ENCODE measurements at places on chromosomes 3 and 15.
A peak's percentile ranks its signal among the peaks of the same experiment; 100 is the strongest.

DNA sequence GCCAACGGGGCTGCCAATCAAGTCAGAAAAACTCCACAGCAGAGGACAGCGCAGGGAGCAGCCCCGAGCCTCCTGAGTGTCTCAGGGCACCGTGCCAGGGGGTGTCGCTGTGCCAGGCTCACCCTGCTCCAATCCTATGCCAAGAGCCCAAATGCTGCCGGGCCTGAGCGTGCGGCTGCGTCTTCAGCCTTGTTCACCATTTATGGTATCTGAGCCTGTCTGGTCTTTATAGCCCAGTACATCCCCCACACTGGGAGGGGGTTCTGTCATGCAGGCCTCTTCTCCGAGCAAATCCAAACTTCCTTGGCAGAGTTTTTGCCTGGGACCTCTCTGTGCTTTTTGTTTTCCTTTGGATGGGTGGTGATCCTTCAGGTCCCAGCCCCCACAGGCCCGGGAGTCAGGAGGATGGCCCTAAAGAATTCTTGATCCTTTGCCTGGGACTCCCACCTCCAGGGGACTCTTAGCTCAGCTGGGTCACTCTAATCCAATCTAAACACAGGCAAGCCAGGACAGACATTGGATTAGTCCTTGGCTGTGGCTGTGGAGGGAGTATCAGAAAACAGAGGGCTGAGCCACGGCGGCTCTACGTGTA, 135.1 kb upstream of the HACD2 start:
- DNase-seq: no peak

DNA sequence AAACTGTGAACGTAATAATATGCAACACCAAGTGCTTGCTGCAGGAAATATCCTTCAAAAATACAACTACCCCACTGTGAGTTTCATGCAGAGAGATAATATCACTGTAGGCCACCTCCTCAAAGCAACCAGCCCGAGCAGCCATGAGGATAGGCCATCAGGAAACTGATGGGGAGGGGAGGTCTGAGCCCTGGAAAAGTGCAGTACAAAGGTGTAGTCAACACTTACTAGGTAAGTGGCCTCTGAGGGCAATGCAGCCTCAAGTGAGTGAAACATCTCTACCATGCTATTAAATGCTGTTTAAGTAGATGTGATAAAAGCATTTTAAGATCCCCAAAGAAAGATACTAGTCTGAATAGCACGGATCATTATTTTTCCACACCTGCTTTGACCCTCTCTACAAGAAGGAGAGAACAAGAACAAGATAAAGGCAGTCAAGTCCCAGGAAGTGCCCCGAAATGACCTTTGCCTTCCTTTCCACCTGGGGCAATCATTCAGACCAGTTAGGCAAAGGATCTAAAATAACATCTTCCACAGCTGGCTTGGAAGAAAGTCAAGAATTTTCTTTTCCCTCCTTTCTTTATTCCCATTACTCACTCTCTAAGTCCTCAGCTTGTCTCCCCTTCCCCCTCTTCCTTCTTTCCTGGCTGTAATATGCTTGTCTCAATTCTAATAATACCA, 62.8 kb downstream of the FMN1 start:
- DNase-seq: no peak

GRCh38 chr3:18987862-18988447, 160.4 kb upstream of the KCNH8 start:
- no peak for DNase-seq

DNA sequence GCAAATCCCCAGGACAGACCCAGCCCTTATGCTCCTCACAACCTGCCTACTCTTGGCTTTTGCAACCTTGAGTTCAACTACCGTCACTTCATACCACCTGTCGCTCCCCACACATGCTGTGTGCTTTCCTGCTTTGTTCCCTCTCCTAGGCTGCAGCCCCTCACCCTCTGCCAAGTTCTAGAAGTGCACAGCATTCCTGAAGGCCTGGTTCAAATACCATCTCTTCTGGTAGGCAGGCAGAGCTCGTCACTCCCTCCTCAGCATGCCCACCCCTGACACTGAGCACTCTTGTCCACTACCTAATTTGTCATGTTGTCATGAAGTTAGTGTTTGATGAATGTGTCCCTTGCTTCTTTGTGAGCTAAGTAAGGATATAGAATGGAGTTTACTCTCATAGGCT, 129.6 kb downstream of the SEMA6D start:
- no peak for DNase-seq

DNA sequence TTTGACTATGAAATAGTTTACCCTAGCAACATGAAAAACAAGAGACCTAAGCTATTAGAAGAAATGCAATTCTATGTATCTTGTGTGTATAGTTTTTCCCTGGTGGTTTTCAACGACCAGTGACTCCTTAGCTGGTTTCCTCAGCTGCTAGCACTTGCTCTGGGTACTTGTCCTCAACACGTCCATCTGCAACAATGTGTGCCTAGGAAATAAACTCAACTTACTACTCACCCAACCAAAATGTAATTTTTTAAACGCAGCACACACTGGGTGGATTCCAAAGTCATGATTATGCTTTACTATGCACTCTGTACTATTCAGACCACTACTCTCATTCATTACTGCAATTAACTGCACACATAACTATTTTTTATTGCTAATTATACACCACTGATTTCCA, 31.0 kb downstream of the CPA3 start:
- no peak for DNase-seq

DNA sequence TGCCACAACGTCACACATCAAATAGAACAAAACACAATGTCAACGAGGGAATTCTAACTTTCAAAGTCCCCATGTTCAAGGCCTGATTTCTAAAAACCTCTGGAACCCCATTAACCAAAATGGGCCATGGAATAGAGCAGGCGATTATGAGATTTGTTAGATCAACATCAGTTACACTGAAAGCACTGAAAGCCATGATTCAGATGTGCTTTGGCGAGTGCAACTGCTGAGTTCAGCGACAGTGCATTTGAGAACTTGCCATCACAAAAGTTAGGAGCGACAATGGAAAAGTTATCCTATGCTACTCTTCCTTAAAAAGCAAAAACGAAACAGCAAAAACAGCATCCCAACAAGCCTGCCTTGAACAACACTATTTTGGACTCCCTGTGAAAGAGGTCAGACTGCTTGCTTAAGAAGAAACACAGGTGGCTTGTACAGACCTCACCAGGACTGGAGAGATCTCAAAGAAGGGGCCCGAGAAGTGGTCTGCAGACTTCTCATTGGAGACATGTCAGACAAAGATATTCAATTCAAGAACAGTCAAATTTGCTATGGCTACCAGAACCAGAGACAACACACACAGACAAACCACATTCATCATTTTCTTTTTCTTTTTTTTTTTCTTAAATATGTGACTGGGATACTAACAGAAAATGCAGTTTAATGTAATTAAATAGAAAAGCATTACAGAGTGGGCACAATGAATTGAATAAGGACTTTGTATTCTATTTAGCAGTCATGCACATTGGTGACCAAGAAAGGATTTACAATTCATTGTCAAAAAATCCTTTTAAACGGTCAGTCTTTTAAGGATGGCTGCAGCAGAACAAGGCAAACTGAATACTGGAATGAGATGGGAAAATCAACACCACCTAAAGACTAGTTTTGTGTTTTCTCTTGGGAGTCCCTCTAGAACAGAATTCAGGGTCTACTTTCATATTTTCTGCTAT, 20.9 kb downstream of the UQCC5 start:
- DNase-seq: no peak

- no peak for DNase-seq
Measured at GRCh38 chr3:187783098-187783497, 37.8 kb upstream of the BCL6 start.

GRCh38 chr3:112366522-112366921, 33.6 kb downstream of the CD200 start:
- DNase-seq: no peak

DNA sequence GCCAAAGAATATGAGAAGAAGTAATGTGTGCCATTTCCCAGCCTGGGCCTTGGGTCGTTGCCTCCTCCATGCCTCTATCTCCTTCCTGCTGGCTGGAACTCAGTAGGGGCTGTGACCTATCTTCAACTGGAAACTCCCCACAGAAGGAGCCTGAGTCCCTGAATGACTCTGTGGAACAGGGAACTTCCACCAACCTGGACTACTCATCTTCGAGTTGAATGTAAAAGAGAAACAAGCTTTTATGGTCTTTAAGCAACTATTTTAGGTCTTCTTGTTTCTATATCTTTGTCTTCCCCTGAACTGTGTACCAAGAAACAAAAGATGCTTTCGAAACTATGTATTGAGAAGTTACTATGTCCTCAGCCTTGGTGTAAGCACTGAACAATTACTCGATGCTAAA, 355.3 kb upstream of the NR2F2 start:
- no peak for DNase-seq

- no peak for DNase-seq
Measured at GRCh38 chr15:75884041-75884440, 19.6 kb upstream of the FBXO22 start.

- no peak for DNase-seq
Measured at GRCh38 chr3:125433091-125433534, 58.0 kb upstream of the ZNF148 start.

- no peak for DNase-seq
Measured at GRCh38 chr3:151345859-151346258, 16.5 kb upstream of the P2RY13 start.

GRCh38 chr3:176079785-176080184, 1117.5 kb downstream of the TBL1XR1 start:
- DNase-seq: no peak

GRCh38 chr15:67495585-67495984, 25.3 kb upstream of the C15orf61 start:
- no peak for DNase-seq

DNA sequence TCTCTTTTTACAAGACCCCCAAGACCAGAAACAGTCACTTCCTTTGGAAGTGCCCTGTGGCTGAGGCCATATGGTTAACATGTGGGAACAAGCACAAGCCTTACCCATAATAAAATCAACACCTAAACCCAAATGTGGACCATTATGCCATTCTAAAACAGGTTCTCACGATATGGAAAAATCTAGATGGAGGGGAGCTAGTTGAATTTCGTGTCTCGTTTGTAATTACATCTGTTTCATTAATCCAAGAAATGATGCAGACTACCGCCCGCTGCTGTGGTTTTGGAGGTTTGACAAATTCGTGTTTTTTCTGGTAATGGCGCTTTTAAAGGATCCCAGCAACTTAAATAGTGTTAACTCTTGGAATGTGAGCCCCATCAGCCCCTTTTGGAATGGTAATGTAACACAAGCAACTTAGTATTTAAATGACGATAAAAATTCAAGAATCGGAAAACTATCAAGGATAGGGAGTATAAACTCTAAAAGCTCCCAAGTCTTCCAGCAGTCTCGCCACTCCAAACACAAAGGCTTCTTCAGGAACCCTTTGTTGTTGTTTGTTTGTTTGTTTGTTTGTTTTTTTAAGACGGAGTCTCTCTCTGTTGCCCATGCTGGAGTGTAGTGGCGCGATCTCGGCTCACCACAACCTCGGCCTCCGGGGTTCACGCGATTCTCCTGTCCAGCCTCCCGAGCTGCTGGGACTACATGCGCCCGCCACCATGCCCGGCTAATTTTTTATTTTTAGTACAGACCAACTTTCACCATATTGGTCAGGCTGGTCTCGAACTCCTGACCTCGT, 1.1 kb downstream of the CNBP start:
- no peak for DNase-seq

GRCh38 chr15:78402061-78402610, 35.9 kb upstream of the IREB2 start:
- DNase-seq: no peak

DNA sequence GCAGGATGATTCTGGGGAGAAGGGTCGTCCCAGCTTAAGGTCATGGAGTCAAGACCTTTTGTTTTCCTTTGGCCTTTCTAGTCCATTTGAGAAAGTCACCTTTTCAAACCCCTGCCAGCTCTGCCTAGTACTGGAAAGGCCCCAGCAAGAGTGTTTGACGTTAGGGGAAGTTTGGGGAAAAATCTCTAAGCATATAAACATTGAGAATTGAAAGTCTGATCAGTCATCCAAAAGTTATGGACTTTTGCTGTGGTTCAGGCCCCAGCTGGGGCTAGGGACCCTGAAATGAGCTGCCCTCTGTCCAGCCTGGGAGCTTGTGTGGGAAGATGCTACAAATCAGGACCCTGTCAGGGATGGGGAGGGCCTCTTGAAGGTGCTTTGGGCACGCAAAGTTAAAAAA, 21.6 kb downstream of the SLC6A6 start:
- DNase-seq: no peak

- DNase-seq: no peak
Measured at GRCh38 chr15:60525341-60526039, 46.5 kb upstream of the ICE2 start.

- no peak for DNase-seq
Measured at GRCh38 chr3:9779075-9779593, 9.4 kb upstream of the CAMK1 start.

GRCh38 chr15:70829371-70830166, 24.4 kb downstream of the LARP6 start:
- no peak for DNase-seq

DNA sequence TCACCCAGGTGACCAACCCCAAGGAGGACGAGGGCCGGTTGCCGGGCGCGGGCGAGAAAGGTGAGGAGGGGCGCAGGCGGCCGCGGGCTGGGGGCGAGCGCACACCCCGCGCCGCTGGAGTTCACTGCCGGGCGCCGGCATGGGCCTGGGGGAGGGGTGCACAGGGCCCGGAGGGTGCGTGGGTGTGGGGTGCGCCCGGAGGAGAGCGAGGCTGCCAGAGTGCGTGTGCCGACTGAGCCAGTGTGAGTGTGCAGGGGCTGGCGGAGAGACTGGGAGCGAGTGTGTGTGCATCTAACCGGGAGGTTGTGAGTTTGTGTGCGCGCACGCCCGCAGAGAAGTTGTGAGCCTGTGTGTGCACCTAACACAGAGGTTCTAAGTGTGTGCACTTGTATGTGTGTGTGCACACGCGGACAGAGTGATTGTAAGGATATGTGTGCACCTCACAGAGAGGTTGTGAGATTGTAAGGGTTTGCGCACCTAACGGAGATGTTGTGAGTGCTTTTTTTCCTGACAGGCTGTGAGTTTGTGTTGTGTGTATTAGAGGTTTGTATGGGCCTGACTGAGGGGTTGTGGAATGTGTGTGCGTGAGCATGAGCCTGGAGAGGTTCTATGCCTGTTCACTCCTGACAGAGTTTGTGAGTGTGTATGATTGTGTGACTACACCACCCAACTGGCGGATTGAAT, 681 bp downstream of the CTDSPL start:
- DNase-seq: peak; percentile 45

- DNase-seq: no peak
Measured at GRCh38 chr3:44522494-44522933, 32.5 kb upstream of the ZKSCAN7 start.

DNA sequence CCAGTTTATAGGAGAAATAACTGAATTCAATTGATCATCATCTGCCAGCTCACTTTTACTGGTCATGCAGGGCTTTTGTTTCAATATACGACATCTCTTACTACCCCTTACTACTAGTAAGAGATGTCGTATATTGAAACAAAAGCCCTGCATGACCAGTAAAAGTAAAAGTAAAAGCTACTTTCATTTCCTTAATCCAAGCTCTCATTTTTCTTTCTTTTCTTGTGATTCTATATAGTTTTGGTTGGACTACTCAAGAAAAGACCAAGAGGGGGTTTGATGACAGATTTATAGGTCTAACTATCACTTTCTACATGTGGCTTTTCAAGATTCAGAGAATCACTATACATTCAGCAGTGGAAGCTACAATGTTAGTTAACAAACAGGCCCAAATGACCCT, 1237.3 kb downstream of the ROBO2 start:
- DNase-seq: no peak
